ENCODE measurements at places on chromosomes 2 and 18.

- no peak for DNase-seq
Observed at GRCh38 chr2:110124038-110124825, 8.6 kb upstream of the MALL start.

DNA sequence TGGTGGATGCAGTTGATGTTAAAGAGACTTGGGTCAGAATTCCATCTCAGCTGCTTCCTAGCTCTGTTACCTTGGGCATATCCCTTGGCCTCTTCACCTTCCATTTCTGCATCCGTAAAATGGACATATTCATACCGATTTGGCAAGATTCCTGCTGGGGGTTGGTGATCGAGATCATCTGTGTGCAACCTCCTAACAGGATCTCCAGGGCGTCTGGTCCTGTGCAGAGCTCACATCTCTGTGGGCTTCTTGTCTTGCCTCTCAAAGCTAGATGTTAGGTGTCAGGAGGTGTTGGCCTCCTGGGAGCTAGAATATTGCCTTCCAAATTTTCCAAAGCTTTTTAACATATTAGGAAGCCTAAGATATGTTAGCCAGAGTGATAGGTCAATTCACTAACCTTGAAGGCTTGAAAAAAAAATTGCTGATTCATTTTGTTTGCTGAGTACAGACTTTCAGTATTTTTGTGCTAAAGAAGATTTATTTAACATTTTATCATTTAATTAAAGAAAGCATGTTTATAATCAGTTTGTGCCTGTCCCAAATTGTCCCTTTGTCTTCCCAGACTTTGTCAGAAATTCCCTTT lies 69.7 kb upstream of the ZNF516 start:
- no peak for DNase-seq

GRCh38 chr2:149814049-149814448 lies 226.5 kb upstream of the MMADHC start:
- DNase-seq: no peak

DNA sequence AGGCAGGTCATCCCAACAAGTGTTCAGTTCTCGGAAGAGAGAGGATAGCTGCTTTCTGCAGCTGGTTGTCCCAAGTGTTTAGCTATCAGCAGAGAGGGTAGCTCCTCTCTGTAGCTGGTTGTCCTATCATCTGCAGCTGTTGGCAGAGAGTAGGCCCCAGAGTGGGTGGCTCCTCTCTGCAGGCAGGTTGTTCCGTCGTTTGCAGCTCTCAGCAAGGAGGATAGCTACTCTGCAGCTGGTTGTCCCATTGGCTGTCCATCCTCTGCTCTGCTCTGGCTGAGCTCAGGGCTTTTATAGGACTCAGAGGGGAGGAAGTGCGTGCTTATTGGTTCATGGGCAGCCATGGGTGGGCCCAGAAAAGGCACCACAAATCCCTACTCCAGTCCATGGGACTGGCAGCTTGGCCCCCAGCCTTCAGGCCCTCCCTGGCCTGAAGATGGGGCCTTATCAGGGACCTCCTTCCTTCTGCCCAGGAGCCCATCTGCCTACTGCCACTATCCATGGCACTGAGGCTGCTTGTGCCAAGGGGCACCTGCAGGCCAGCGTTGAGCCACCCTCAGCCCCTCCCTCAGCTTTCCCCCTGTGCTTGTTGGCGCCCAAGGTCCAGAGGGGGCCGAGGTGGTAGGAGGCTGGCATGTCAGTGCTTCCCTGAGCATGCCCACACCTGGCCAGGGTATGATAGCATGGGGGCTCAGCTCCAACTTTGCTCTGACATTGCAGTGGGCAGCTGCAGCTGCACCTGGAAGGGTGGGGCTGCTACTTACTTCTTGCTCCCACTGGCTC lies 38.3 kb downstream of the TDRD15 start:
- no peak for DNase-seq

DNA sequence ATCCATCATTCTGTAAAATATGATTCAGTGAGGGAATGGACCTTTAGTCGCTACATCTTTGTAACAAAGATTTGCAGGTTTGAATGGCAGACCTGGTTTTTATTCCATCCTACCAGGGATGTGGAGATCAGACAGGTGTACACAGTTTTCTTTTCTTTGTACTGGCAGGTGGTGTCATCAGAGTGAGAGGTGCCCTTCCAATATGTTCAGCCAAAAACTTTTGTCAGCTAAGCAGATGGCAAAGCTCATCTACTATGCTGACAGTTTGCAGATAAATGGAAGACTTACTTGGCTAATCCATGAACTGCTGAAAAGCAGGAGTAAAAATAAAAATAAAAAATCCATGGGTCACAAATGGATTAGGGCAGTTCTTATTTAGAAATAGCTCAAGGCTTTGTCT lies 185.5 kb upstream of the DOK6 start:
- no peak for DNase-seq

GRCh38 chr2:17306706-17307105 lies 211.5 kb downstream of the RAD51AP2 start:
- no peak for DNase-seq

GRCh38 chr18:47215554-47216138 lies 35.8 kb downstream of the SKOR2 start:
- DNase-seq: peak; percentile 52

DNA sequence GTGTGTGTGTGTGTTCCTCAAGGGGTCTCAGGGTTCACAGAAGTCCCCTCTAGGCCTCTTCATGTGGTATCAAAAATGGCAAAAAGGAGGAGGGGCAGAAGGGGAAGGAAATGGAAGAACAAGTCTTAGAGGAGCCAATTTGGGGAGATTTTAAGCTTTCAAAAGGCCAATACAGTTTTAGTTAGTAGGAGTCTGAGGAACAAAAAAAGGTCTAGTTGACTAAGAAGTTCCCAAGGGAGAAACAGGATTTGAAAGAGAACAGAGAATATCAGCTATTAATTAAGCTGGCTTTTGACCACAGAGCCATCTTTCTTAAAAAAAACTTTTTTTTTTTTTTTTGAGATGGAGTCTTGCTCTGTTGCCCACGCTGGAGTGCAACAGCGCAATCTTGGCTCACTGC lies 7.1 kb downstream of the RNF125 start:
- no peak for DNase-seq

DNA sequence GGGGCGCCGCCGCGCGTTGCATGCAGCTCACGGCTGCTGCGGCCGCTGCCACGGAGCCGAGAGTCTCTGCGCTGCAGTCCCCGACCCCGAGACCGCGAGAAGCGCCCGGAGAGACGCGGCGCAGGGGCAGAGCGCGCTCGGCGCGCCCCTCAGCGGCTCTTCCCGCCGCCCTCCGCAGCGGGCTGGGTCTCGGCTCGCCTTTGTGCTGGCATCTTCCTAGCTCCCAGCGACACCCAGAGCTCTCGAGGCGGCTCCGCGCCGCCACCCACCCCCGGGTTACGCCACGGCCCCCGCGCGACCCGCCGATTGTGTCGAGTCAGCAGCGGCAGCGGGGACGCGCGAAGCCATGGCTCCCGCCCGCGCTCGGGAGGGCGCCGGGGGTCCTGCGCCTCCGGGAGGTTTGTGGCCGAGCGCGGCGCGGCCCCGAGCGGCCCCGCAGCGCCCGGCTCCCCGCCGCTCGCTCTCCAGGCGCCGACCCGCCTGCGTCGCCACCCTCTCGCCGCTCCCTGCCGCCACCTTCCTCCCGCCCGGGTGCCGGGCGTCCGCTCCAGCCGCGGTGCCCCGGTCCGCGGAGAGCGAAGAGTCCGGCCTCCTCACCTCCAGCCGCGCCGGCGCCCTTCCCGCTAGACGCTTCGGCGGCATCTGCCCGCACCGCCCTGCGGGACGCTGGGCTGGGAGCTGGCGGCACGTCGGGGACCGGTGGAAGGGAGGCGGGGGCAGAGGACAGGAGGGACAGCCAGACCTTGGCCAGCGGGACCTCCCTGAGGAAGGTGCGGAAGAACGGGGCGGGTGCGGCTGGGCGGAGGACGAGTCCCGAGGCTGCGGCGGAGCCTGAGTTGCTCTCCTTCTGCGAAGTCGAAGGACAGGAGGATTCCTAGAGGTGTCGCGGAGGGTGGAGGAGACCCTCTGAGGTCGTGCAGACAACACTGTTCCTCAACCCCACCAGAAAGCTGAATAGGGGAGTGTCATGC lies 46.3 kb upstream of the CCDC150 start:
- peak; percentile 50 for DNase-seq

- DNase-seq: no peak
Observed at GRCh38 chr2:159793326-159793725, 4.7 kb downstream of the CD302 start.

GRCh38 chr2:218123986-218124385 lies 1.8 kb upstream of the CXCR2 start:
- no peak for DNase-seq

GRCh38 chr2:25410370-25410769 lies 68.6 kb upstream of the DNMT3A start:
- DNase-seq: no peak

DNA sequence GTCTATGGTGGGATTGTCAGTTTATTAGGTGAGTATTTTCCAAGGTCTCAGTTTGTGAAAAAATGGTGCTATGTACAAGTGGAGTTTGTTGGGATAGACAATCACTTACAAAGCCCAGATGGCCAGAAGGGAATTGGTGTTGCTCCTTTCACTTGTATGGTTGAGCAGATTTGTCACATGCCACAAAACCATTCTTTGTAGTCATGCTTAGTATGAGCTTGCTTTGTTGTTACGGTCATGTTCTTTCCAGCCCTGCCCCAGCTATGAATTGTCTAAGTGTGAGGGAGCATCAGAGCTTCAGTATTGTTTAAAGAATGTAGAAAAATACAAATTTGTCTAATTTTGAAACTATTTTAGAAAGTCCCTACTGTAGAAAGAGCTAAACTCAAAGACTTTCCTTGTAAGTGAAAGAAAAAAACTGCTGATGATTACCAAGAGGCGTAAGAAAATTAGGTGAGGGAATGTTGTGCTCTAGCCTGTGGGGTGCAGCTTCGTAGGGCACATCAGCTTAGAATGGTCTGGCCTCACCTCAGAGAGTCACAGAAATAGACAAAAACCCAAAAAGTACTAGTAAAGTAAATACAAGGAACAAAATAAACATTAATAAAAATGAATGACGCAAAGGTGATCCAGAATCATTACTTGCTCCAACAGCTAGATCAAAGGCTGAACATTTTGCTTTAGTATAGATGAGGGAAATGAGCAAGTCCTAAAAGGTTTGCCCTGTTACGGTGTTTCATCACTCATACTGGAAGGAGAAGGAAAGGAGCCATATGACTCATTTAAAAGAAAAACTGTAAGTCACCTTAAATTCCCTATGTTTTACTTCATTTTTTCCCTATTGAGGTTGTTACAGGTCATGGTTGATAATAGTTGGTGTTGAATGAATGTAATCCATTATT lies 9.2 kb downstream of the TGIF1 start:
- peak; percentile 55 for DNase-seq

DNA sequence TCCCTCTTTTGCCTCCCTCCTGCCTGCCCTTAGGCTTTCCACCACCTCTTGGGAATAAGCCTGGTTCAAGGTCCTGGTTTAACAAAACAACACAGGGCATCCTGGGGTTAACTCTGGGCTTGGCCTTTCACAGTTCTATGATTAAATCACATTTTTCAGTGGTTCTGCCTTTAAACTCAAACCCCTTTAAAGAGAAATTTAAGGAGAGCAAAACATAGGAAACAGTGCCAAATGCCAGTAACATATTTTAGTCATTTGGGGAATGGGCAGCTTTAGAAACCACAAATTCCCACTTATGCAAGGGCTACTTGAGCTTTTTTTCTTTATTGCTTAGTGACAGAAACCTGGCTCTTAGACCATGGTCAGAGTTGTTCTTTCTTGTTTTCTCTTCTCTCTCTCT lies 112.2 kb upstream of the FZD5 start:
- no peak for DNase-seq

- no peak for DNase-seq
Observed at GRCh38 chr2:113069676-113070605, 2.2 kb downstream of the IL1F10 start.

DNA sequence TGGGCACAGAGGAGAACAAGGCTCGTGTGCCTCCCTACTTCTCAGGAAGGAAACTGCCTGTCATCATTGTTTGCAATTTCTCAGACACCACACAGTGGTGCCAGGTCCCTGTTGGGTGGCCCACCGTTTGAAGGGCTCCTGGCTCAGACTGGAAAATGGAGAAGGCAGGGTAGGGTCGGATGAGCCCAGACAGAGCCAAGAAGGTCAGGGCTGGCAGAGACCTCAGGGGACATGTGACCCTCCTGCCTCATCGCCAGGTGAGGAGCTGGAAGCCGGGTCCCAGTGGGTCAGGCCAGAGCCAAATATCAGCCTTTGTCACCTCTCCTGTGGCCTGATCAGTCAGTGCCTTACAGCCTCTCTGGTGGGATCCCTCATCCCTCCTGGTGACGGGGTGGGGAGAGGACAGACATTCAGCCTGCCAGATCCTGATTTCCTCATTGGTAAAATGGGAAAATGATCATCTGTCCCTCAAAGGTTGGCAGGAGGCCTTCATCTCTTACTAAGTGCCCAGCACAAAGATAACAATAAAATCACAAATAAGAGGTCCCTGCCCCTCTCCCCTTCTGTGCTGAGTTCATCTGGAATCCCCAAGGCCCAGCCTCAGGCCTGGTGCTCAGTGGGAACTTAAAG lies 117.6 kb downstream of the CAPN13 start:
- no peak for DNase-seq

DNA sequence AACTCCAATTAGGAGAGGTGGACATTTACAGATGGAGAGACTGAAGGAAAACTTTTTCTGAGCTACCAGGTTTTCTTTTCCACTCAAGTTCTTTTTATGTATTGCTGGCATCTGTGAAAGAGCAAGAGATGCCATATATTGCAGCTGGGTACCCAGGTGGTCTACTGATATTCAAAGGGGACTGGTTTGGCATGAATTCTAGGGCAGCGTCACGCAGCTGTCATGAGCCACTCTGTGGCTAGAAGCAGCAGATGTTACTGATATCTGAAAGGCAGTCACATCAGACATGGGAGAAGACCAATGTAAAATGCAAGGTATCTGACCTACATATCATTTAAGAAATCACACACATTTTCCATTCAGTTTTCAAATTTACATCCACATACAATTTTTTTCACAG lies 408.8 kb downstream of the GALNT13 start:
- no peak for DNase-seq

GRCh38 chr18:64852281-64852680 lies 703.4 kb upstream of the LINC00305 start:
- no peak for DNase-seq

- DNase-seq: no peak
Observed at GRCh38 chr2:64328756-64329155, 125.2 kb upstream of the LGALSL start.

GRCh38 chr2:176537932-176538331 lies 268.7 kb downstream of the MTX2 start:
- DNase-seq: no peak

- no peak for DNase-seq
Observed at GRCh38 chr2:182618672-182619079, 97.4 kb upstream of the DNAJC10 start.

- DNase-seq: no peak
Observed at GRCh38 chr2:150767991-150768746, 280.7 kb upstream of the RND3 start.

DNA sequence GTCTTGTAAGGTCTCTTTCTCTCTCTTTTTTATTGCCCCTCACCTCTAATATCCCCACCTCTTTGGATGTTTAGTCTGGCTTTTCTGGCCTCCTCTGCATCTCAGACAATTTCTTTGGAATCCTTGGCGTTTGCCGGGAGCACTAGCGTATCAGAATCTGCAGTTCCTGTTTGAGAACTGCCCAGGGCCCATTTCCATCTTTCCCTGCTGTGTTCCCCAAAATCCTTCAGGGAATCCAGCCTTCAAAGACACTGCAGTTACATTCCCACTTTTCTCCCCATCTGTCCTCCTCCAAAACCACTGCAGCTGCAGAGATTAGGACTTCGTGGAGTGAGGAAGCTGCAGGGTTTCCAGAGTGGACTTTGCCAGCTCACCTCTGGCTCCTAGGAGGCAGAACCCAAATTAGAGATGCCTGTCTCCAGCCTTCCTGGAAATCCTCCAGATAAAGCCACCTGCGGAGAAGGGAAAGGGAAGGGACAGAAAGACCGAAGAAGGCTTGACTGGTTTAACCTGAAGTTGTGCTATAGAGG lies 2.7 kb downstream of the VSNL1 start:
- DNase-seq: no peak

- DNase-seq: no peak
Observed at GRCh38 chr2:88177556-88177955, 7.4 kb downstream of the THNSL2 start.
